Activated naive CD4-positive, alpha-beta T cell treated with Interleukin-2 at 50 U/mL for 16 hours (primary cell): ENCODE measurements at places on chromosomes 4 and X.

DNA sequence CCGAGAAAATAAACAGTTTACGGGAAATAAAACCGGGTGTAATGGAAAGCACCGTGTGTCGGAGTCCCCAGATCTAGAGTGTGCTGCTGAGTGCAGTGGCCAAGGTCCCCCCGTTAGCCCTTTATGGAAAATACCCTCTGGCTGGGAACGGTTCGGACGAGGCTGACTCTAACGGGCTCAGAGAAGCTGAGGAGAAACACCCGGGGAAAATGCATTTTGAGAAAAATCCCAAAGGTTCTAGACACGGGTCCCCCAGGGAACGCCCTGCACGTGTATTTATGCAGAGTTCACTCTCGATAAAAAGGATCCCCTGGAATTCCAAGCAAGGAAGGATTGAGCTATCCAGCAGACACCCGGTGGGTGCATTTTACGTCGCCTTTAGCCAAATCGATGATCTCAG is 177.2 kb downstream of the CRLF2 start:
- DNase-seq = no peak

DNA sequence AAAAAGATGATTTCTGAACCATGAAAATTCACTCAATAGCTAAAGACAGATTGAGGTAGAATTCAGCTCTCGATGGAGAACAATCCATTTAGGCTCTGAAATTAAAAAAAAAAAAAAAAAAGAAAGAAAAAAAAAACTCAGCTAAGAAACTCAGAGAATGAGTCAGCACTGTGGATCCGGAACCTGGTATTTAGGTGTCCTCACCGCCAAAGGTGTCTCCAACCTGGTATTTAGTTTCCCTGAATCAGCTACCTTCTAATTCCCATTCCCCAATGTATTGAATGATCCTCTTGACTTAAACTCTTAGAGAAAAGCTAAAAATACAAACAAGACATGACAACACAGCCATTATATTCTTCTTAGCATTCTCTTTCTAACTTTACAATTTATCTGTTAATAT is 150.3 kb upstream of the RASGEF1B start:
- DNase-seq = no peak

- no peak for DNase-seq
Observed at GRCh38 chr4:154349829-154350228, 141.8 kb downstream of the DCHS2 start.

- DNase-seq = no peak
Observed at GRCh38 chr4:84753321-84753972, 170.5 kb downstream of the CDS1 start.

DNA sequence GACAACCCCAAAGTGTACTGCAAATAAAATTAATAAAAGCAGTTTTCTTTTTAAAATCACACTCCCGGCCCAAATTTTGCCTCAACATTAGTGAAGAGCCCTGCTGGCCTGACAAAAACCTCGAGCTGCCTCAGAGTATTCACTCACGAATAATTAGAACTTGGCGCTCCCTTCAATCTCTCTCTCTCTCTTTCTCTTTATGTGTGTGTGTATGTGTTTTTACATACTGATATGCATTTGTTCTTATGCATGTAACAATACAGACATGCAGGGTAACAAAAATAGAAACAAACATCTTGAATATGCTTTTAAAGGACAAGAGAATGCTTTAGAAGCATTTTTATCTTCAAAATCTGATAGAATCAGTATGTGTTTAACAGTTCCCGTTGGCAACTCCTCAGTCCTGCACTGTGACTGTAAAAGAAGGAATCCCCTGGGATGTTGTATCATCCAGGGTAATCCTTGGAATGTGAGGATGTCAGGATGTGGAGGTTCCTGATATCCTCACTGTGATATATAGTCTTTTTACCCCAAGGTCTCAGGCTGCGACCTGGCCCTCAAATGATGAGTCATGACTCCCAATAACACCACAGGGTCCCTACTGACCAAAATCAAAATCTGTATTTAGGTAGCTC is 53.0 kb downstream of the PTCHD1 start:
- DNase-seq = no peak
